ENCODE measurements at places on chromosomes 6 and 20.

GRCh38 chr20:1975291-1975690 lies 18.6 kb downstream of the PDYN start:
- DNase-seq, result no peak

DNA sequence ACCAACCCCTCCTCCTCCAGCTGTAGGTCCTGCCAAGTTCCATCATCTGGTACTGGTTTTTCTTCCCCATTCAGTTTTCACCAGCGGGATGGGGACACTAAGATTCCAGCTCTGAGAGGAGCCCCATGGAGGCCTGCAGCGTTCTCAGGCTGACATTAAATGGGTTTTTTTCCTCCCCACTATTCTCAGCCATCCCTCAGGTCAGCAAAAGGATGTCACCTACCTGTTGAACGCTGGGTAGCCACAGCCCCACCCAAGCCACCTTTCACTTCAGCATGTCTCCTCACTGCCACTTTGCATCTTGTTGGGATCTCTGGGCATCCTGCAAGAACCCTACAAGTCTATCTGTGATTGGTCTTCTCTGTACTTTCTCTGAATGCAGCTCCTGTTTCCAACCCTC lies 6.8 kb downstream of the KCNK17 start:
- no peak for DNase-seq

GRCh38 chr20:32839982-32840285 lies 18.8 kb upstream of the EFCAB8 start:
- no peak for DNase-seq

DNA sequence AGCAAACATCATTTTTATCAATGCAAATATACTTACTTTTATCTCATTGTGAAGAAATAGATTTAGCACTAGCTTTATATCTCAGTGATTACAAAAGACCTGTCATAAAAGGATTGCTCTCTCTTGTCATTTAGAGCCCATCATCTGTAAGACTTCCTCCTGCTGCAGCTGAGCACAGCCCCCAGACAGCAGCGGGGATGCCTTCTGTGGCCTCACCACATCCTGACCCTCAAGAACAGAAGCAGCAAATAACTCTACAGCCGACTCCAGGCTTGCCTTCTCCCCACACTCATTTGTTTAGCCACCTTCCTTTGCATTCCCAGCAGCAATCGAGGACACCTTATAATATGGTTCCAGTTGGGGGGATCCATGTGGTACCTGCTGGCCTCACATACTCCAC lies 127.0 kb upstream of the EDN1 start:
- no peak for DNase-seq

- DNase-seq, result no peak
Observed at GRCh38 chr6:151548201-151548600, 54.4 kb downstream of the CCDC170 start.

DNA sequence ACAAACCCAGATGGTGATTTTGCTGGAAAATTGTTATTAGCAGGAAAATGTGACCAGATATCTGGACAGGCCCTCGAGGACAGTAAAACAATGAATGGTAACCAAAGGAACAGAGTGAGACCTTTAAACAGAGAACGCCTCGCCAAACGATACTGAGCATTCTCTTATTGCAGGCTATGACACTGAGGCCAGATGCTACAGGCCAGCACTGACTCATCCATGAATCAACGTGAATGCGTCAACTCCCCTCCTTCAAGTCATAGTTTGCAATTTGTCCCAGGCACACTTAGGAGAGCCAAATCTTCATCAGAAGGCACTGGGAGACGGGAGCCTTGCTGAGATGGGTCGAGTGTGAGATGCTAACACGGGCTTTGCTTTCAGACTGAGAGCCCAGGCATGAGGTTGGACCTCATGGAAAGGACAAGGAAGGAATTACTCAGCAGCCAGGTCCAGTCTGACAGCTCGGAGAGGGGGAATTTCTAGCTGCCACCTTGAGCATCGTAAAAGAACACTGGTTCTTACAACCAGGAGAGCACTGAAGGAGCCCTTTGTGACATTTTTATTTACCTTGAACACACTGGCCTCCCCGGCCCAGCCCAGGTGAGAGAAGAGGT lies 60.7 kb downstream of the BMP7 start:
- DNase-seq, result no peak

- DNase-seq, result no peak
Observed at GRCh38 chr6:18985061-18985460, 597.9 kb downstream of the RNF144B start.

DNA sequence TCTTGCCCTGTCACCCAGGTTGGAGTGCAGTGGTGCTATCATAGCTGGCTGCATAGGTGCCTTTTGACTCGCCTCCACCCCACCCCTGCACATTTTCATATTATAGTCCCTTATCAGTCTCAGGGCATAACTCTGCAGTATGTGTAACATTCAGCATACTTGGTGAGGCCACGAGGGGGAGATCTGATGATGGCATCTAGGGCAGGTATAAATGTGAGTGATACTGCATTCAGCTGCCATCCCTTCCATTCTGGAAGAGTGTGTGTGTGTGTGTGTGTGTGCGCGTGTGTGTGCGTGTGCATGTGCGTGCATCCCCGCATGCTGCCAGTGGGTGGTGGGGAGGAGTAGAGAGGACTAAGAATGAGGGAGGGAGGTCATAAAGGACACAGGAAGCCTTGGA lies 81.4 kb downstream of the JARID2 start:
- no peak for DNase-seq

GRCh38 chr6:132481189-132481588 lies 31.7 kb downstream of the STX7 start:
- DNase-seq, result no peak

- DNase-seq, result no peak
Observed at GRCh38 chr6:89347825-89348224, 4.7 kb downstream of the UBE2J1 start.

DNA sequence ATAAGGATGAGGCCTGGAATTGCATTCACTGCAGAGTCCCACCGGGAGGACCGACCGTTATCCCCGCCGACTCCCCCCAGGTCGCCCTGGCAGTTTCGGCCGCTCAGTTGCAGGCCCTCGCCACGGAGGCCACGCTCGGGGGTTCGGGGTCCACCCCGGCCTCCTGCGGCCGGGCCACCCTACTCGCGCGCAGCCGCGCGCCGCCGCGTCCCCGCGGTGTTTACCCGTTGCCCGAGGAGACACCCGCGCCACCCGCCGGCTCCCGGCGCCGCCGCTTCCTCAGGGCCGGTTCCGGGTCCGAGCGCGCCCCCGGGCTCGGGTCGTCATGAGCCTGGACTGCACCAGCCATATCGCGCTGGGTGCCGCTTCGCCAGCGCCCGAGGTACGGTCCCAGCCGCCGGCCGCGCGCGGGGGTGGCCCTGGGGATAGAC lies at the start of gene CCDC170:
Gene CCDC170, plus strand, starts transcription at position 214 of the 431 bp plus-strand sequence. Its CDS starts 112 bp downstream, at position 326.
- no peak for DNase-seq

DNA sequence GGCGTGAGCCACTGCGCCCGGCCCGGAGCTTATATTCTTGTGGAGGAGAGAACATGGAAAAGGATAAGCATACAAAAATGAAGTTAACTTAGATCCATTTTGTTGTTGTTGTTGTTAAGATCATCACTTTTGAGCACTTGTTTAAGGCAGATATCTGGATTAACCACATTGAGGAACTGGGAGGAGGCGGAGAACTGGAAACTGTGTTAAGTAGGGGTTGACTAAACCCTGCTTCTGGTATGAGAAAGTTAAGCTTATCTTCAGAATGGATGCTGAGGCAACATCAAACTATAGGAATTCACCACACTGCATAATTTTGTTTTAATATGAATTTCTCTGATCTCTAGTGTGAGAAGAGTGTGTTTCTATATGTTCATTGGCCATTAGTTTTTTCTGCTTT lies 57.6 kb downstream of the GCNT2 start:
- no peak for DNase-seq

DNA sequence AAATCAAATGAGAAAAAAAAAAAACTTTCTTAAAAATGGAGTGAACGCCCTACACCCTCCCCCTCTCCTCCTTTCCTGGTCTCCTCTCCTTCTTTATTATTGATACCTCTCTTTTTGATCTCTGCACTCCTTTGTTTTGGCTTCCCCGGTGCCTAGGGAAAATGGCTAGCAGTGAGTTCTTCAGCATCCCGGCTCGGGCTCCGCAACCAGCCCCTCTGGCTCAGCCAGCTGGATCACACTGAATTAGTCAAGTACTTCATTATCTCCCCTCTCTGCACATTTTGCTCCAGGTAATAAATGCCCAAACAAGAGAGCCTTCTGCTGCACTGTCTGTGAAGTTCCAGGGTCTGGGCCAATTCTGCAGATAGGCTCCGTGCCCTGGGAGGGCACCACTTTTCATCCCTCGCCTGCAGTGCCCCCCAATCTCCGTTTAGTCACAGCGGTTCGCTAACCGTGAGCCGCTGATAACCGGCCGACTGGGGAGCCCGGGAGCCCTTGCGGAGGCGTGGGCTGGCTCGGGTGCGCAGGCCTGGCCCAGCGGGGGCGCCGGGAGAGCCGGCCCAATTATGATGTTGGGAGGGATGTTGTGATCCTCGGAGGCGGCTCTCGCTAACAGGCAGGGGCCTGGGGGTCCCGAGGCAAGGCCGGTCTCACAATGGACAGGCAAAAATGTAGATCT lies 301.9 kb downstream of the TFAP2A start:
- no peak for DNase-seq

DNA sequence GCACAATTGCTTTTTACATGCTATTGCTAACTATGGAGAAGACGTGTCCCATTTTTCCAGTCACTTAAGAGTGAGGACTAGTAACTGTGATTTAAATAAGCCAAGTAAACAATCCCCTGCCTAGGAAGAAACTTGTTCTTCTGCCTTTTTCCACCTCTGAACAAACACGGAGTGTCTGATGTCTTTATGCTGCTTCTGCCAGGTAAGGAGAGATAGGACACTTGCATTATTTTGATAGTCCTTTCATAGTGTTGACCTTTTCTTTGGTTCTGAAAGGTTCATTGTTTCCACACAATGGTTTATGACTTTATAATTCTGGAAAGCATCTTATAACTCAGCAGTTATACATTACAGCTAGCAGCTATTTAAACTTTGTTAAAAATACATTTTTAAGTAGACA lies 8.4 kb downstream of the LRP11 start:
- DNase-seq, result no peak

- DNase-seq, result no peak
Observed at GRCh38 chr20:33372993-33373441, 28.3 kb downstream of the CDK5RAP1 start.

DNA sequence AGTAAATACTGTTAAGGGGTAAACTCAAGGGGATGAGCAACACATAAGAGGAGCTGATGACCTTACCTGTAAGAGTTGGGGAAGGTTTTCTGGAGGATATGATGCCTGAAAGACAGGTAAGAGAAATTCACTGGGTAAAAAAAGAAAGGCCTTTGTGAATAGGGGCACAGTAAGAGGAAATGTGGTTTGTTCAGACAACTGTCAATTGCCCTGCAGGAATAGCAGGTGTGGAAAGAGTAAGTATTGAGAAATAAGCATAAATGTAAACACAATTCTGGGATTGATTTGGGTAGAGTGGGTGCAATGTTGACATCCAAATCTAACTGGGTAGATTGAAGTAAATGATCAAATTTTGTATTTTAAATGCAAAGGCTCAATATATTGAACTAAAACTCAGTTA lies 670.0 kb downstream of the DHX35 start:
- no peak for DNase-seq

DNA sequence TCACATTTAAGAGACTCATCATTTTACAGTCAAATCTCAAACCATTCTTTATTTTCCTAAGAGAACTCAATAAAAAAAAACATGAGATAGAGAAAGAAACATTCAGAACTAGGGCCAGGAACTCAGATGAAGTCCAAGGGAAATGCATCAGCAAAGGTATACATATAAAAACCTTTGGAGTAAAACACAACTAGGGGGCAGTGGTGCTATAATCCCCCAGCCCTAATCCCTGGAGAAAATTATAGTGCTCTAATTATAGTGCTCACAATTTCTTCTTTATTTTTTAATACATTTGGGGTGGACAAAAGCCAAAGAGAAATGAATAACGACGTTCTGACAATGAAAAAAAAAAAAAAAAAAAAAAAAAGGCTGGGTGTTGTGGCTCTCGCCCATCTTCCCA lies 100.6 kb upstream of the EMILIN3 start:
- no peak for DNase-seq

DNA sequence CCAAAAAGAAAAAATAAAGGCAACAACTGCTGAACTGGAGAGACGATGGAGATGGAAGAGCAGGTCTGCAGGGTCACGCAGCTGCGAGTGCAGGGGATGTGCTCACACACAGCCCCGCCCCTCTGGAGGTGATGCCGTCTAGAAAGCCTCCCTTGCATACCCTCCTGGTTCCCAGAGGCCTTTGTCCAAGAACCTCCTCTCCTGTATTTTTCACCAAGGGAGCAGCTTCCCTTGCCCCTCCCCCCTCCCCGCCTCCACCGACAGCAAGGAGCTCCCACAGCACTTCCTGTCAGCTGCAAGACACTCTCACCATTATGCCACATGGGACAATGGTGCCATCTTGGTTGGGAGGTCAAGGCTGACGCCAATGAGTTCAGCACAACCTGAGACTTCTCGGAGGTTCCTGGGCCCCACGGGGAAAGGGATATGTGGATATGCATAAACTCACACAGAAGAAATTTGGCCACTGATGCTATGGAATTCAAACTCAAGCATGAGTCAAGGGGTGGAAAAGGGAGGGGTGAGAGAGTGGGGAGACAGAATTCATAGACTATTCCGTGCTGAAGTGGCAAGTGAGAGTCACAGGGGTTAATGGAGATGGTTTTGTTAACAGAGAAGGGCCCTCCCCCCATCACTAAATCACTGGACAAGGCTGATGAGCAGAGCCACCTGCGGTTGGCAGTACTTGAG lies 132.9 kb downstream of the SCML4 start:
- peak; percentile 65 for DNase-seq

DNA sequence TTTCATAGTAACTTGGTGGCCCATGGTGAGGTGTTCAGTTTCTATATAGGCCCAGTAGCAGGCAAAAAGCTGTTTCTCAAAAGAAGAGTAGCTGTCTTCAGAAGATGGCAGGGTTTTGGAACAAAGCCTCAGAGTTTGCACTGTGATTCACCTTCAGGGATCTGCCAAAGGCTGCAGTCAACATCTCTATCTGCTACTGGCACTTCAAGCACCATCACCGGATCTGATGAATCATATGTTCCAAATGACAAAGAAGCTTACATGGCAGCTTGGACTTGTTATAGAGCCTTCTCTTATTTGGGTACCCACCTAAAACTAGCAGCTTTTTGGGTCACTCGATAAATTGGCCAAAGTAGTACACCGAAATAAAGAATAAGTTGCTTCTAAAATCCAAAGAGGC lies 39.5 kb downstream of the PKIB start:
- DNase-seq, result no peak

GRCh38 chr6:136307351-136307750 lies 17.7 kb upstream of the BCLAF1 start:
- no peak for DNase-seq

DNA sequence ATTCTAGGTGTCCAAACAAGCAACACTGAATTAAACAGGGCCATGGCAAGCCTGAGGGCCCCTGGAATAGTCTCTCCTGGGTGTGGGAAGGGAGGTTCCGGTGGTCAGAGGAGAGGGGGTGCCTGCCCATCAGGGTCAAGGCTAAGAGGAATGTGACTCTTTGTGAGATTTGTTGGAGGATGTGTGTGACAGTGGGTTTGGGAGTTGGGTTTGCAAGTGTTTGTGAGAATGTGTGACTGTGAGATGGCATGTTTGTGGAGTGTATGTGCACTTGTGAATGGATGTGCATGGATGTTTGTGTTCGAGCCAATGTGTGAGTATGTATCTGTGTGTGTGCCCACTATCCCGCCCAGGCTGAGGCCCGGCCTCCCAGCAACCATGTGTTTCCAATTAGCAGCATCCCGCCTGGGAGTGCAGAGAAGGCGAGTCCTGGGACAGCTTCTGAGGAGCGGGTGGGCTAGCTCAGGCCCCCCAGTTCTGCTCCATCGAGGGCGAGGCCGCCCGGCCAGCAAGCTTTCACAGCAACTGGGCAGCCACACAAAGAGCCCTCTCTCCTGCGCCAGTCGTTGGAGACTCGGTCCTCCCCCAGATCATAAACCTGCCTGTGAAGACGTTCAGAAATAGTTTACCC lies 12.6 kb downstream of the FOXC1 start:
- DNase-seq, result no peak
